ENCODE measurements at places on chromosomes 12 and 14. TPM values are rescaled to one million over a fixed set of nuclear protein-coding genes. Genes with fewer than 3 reads are reported as not detected.

The ACOT6 gene
- not detected for total RNA-seq

The CLEC9A gene
- total RNA-seq: not detected

GRCh38 chr14:75597149-75597548, 18.7 kb downstream of the FLVCR2 start:
- H3K4me1 ChIP-seq: no peaks in the 10 kb centered on the region
- H3K27ac ChIP-seq: no peak overlapping the region
- peaks cover 6% of the 10 kb centered on the region for H3K36me3 ChIP-seq
- DNase-seq: no peak
- H3K4me3 ChIP-seq: no peak overlapping the region
- peaks cover 2% of the 10 kb centered on the region for H3K27me3 ChIP-seq

DNA sequence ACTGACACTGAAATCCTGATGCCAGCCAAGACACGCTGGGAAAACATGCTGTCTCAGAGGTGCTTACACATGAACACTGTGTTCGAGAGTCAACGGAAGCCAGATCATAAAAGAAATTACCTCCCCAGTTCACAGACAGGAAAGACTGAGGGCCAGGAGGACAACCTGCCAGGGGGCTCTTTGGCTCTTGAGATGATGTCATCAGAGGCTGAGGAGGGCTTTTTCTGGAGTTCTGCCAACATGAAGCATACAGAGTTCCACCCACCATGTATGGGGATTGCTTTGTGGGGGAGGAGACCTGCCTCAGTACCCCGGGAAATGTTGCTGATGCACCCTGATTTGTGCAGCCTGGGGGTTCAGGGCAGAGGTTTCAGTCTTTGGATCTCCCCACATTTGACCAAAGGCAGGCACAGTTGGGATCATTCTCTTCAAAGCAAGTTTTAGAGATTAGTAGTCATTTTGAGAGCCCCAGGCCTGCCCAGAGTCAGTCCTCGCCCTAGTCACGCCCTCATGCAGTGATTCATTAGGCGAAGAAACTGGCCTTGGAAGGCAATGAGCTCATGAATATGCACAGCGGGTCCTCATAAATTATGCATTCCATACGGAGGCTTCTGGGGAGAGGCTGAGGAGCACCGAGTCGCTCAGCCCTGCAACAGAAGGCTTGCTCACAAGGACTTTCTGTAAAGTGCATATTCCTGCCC, 34.9 kb upstream of the EML1 start:
- H3K27me3 ChIP-seq: peaks cover 19% of the 10 kb centered on the region
- no peaks in the 10 kb centered on the region for H3K36me3 ChIP-seq
- no peak overlapping the region for H3K27ac ChIP-seq
- no peak overlapping the region for H3K4me3 ChIP-seq

DNA sequence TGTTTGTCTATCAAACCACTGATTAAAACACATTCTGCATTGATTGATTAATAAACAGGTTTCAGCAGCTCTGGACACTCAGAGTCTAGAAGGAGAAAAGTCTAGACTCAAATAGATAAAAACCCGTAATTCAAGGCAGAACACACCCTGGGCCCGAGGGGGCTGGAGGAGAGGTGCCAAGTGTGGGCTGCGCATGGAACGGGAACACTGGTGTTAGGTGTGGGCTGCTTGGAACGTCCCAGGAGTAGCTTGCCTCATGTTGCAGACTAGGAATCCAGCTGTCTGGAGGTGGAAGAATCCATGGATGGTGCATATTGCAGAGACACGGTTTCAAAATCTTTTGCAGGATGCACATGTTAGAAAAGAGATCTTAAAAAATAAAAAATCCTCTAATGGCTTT, 223.0 kb downstream of the APAF1 start:
- no peaks in the 10 kb centered on the region for H3K36me3 ChIP-seq
- DNase-seq: no peak
- H3K4me3 ChIP-seq: no peak overlapping the region
- peaks cover 12% of the 10 kb centered on the region for H3K27me3 ChIP-seq

DNA sequence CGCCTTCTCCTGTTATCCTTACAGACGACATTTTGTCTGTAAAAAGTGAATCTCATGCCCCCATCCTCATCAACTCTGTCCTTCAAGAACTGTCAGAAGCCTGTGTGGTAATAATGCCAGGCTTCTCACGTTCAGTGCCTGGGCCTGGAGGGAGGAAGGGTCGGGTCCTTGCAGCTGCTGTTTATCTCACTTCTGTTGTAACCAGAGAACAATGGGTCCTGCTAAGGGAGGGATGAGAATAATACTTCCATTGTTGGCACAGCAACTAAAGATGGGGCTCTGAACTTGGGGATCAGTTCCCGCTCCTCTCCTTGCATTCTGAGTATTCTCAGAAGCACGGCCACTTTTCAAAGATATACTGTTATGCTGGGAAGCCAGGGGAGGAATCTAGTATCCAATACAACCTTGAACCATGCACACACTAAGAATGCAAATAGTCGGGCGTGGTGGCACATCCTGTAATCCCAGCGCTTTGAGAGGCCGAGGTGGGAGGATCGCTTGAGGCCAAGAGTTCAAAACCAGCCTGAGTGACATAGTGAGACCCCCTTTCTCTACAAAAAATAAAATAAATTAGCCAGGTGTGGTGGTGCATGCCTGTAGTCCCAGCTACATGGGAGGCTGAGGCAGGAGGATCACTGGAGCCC, 38.8 kb upstream of the NINJ2 start:
- peaks cover 26% of the 10 kb centered on the region for H3K4me1 ChIP-seq
- H3K36me3 ChIP-seq: peaks cover 15% of the 10 kb centered on the region
- DNase-seq: no peak
- no peak overlapping the region for H3K4me3 ChIP-seq
- no peaks in the 10 kb centered on the region for H3K27me3 ChIP-seq

The MIP gene
- not detected for total RNA-seq

GRCh38 chr12:532908-533565, 73.3 kb downstream of the B4GALNT3 start:
- H3K27me3 ChIP-seq: no peaks in the 10 kb centered on the region
- H3K4me1 ChIP-seq: no peaks in the 10 kb centered on the region
- no peak for DNase-seq
- no peaks in the 10 kb centered on the region for H3K36me3 ChIP-seq
- H3K4me3 ChIP-seq: no peak overlapping the region

- no peak overlapping the region for H3K27ac ChIP-seq
- H3K36me3 ChIP-seq: no peaks in the 10 kb centered on the region
- no peak overlapping the region for H3K4me3 ChIP-seq
- H3K27me3 ChIP-seq: no peaks in the 10 kb centered on the region
- no peak for DNase-seq
These were observed 348.8 kb downstream of the GXYLT1 start for GRCh38 chr12:41795910-41796309.

GRCh38 chr12:84727961-84728360, 184.6 kb downstream of the SLC6A15 start:
- H3K36me3 ChIP-seq: no peaks in the 10 kb centered on the region
- no peak overlapping the region for H3K4me3 ChIP-seq
- H3K27me3 ChIP-seq: no peaks in the 10 kb centered on the region

The PRKD1 gene
- total RNA-seq: not detected

GRCh38 chr14:101405171-101405883, 156.0 kb upstream of the DIO3 start:
- H3K27me3 ChIP-seq: peaks cover 15% of the 10 kb centered on the region
- H3K27ac ChIP-seq: no peak overlapping the region
- H3K4me3 ChIP-seq: no peak overlapping the region
- no peak for DNase-seq
- H3K4me1 ChIP-seq: no peaks in the 10 kb centered on the region

The POTEG gene
- total RNA-seq: not detected

DNA sequence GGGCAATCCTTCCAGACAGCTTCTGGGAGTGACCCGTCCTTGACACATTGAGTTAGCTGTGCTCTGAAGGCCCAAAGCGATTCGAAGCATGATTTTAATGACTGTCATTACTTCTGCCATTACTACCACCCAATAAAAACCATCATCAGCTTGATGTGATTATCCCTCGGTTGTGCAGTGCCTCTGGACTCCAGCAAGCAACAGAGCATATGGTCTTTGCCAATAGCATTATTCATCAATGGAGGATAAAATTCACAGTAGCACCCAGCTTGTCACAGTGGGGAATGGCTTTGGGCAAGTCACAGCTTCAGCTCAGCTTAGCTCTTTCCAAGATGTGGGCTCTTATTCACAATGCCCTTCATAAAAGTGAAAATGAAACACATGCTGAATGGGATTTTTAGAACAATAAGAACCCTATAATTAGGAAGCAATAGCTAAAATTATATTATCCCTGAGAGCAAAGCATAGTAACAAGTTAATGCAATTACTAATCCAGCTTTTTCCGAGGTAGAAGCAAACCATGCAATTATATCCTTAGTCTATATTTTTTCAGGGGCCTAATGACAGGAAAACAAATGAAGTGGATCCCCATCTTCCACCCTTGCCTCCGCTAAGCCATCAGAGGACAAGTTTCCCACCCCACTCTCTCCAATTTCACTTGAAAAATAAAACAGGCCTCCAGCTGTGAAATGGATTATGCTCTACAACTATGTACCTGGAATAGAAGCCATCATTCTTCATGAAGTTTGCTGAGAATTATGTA, 163.0 kb upstream of the EEA1 start:
- no peak overlapping the region for H3K27ac ChIP-seq
- peaks cover 24% of the 10 kb centered on the region for H3K4me1 ChIP-seq
- H3K4me3 ChIP-seq: no peak overlapping the region
- peaks cover 2% of the 10 kb centered on the region for H3K36me3 ChIP-seq
- no peaks in the 10 kb centered on the region for H3K27me3 ChIP-seq

DNA sequence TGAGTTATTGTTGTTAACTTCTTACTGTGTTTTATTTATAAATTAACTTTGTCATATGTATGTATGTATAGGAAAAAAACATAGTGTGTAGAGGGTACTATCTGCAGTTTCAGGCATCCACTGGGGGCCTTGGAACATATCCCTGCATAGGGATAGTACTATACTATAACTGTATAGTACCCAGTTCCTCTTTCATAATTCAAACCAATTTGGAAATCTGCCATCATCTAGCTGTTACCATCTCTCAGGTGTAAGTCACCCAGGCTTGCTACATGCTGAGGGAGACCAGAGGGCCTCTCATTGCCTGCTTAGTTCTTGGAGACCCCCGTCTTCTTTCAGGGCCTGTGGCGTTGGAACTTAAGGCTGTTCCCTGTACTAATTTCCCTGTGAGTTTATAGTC, 12.9 kb upstream of the DCD start:
- no peak overlapping the region for H3K27ac ChIP-seq
- H3K27me3 ChIP-seq: peaks cover 11% of the 10 kb centered on the region
- no peak overlapping the region for H3K4me3 ChIP-seq
- no peak for DNase-seq
